ENCODE measurements at places on chromosomes 16 and 17. TPM values are rescaled to one million over a fixed set of nuclear protein-coding genes. Genes with fewer than 3 reads are reported as not detected.

Gene MYL4
- total RNA-seq: not detected

Gene KRTAP2-3
- 3.2 TPM for total RNA-seq

Gene SAMD14
- total RNA-seq: 0.49 TPM

Gene KRT15
- total RNA-seq: 6.3 TPM

Gene KRT36
- total RNA-seq: not detected

Gene ABCC12
- total RNA-seq: not detected

Gene PRR29
- total RNA-seq: not detected

Gene TMEM100
- total RNA-seq: 0.22 TPM

Gene KRT25
- total RNA-seq: not detected

Gene METTL23
- total RNA-seq: 41.0 TPM

Gene PNMT
- not detected for total RNA-seq

Gene KRT23
- total RNA-seq: not detected

Gene WFDC1
- 0.52 TPM for total RNA-seq

Gene FDXR
- 6.5 TPM for total RNA-seq

Gene PIRT
- total RNA-seq: not detected

Gene RGS11
- total RNA-seq: not detected

Gene CRYBA1
- not detected for total RNA-seq

Gene ALOX12
- not detected for total RNA-seq

Gene SDK2
- total RNA-seq: 0.30 TPM

Gene NEUROD2
- not detected for total RNA-seq

Gene EXOSC6
- 21.4 TPM for total RNA-seq

Gene TAT
- total RNA-seq: not detected

Gene EPX
- not detected for total RNA-seq

Gene CCDC200
- not detected for total RNA-seq

Gene RNF43
- not detected for total RNA-seq

Gene MKS1
- 13.8 TPM for total RNA-seq

Gene CACNG5
- not detected for total RNA-seq

Gene LYRM9
- 7.2 TPM for total RNA-seq

Gene NRN1L
- total RNA-seq: 0.42 TPM

Gene STRADA
- total RNA-seq: 15.2 TPM

Gene DUSP3
- 37.7 TPM for total RNA-seq

Gene CCL1
- not detected for total RNA-seq

Gene IGSF6
- total RNA-seq: not detected

Gene TBX2
- total RNA-seq: 1.4 TPM

Gene ADORA2B
- 20.8 TPM for total RNA-seq

Gene EME1
- 6.1 TPM for total RNA-seq

Gene HS3ST3B1
- 3.3 TPM for total RNA-seq

Gene C16orf96
- total RNA-seq: not detected

Gene STX1B
- 0.37 TPM for total RNA-seq

Gene C16orf89
- total RNA-seq: 0.17 TPM

Gene LRRC46
- total RNA-seq: not detected

Gene SLC5A10
- total RNA-seq: 0.27 TPM

Gene VMO1
- 0.34 TPM for total RNA-seq

Gene ZSCAN10
- total RNA-seq: not detected

Gene PIK3R6
- total RNA-seq: not detected

Gene TUBG1
- 148 TPM for total RNA-seq

Gene APOBR
- not detected for total RNA-seq

Gene USH1G
- not detected for total RNA-seq

Gene NPW
- total RNA-seq: not detected

Gene KRTAP9-2
- not detected for total RNA-seq

Gene SALL1
- 12.1 TPM for total RNA-seq

Gene HBA1
- not detected for total RNA-seq

Gene ZNF287
- total RNA-seq: 4.1 TPM

Gene RFFL
- total RNA-seq: 21.3 TPM

Gene NOG
- total RNA-seq: 1.0 TPM

Gene SKAP1
- 0.42 TPM for total RNA-seq

Measured in M059J (cell line).